ENCODE measurements at places on chromosomes 4 and X. TPM values are rescaled to one million over a fixed set of nuclear protein-coding genes. Genes with fewer than 3 reads are reported as not detected.

DNA sequence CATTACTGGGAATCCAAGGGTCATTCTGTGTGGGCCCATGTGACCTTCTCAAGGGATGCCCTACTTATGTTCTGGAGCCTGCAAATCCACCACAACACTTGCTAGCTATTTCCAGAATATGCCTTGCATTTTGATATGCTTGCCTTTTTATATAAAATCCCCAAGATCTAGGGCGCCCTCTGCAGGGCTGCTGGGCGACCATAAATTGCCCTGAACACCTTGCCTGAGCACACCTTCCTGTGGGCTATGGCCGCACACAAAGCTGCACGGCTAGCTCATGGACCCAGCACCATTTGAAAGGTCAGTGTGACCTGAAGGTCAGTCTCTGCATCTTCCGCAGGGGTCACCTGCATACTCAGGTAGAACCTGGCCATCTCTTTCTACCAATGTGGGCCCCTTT is 311.7 kb downstream of the NLGN4X start:
- no peak overlapping the region for H3K27ac ChIP-seq
- H3K4me1 ChIP-seq: no peaks in the 10 kb centered on the region
- H3K4me3 ChIP-seq: no peak overlapping the region
- H3K36me3 ChIP-seq: no peaks in the 10 kb centered on the region

DNA sequence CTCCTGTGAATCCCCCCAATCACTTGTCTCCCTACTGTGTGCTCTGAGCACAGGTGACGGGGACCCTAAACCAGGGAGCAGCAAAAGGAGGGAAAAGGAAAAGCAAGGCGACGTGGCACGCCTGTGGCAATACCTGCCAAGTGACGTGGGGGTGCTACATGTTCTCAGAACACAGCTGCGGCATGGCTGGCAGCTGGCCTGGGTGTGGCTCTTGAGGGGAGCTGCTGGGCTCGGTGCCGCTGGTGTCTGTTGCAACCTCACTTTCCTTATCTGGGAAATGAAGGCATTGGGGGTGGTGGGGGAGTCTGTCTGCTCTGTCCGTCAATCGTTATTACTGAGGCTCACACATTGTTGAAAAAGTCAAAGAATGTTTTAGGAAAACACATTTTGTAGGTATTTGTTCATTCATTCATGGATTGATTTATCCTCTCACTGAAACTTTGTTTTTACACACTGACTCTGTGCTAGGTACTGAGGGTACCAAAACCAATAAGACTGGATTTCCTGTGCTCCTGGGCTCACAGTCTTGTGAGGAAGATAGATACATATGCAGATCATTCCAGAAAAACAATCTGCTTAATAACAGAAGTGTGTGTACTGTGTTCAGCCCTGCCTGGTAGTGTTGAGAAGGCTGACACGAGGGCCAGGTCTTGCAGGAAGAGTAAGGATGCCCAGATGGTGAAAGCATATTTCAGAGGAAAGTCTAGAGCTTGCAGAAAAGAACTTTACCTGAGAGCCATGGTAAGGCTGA is 217.6 kb downstream of the PTTG2 start:
- DNase-seq: peak; percentile 61
- no peaks in the 10 kb centered on the region for H3K36me3 ChIP-seq
- H3K27ac ChIP-seq: peak overlapping the region; percentile 76

GRCh38 chr4:93529692-93530372 is 298.7 kb upstream of the ATOH1 start:
- no peaks in the 10 kb centered on the region for H3K36me3 ChIP-seq
- H3K27ac ChIP-seq: no peak overlapping the region
- H3K27me3 ChIP-seq: no peaks in the 10 kb centered on the region
- no peaks in the 10 kb centered on the region for H3K4me1 ChIP-seq
- no peak for DNase-seq

DNA sequence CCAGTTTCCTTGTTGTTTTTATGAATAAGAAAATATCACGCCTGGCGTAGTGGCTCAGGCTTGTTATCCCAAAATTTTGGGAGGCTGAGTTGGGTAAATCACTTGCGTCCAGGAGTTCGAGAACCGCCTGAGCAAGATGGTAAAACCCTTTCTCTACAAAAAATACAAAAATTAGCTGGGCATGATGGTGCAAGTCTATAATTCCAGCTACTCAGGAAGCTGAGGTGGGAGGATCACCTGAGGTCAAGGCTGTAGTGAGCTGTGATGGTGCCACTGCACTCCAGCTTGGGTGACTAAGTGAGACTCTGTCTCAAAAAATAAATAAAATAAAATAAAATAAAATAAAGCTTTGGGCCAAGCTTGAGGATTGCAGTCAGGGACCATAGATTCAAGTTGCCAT is 827.2 kb downstream of the FSTL5 start:
- H3K36me3 ChIP-seq: no peaks in the 10 kb centered on the region
- no peak for DNase-seq
- H3K4me3 ChIP-seq: no peak overlapping the region
- H3K27ac ChIP-seq: no peak overlapping the region
- no peaks in the 10 kb centered on the region for H3K4me1 ChIP-seq

DNA sequence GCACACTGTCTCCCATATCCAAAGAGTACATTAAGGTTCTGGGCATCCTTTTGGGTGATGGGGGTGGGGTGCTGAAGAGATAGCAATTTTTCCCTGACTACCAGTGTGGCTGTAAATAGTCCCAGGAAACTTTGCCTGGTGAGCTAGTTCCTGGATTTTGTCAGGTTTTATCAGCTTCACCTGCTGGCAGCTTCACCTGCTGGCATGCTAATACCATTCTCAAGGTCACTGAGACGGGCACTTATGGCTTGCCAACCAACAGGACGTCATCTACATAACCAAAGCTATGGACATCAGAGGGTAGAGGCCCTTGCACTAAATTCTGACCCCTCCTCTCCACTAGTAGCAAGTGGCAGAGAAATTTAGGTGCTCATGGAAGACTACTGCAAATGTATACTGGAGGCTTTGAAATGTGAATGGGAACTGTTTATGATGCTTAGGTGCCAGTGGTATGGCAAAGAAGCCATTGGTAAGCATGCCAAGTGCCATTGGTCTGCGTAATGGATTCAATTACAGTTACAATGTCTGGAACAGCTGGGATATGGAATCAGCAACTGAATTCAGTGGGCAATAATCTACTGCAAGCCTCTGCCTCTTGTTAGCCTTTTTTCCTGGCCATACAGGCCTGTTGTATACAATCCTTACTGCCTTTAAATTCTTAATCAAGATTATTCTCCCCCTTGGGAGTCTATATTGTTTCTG is 71.6 kb upstream of the SH3RF1 start:
- H3K4me1 ChIP-seq: no peaks in the 10 kb centered on the region
- H3K36me3 ChIP-seq: no peaks in the 10 kb centered on the region
- no peaks in the 10 kb centered on the region for H3K27me3 ChIP-seq
- no peak overlapping the region for H3K27ac ChIP-seq

DNA sequence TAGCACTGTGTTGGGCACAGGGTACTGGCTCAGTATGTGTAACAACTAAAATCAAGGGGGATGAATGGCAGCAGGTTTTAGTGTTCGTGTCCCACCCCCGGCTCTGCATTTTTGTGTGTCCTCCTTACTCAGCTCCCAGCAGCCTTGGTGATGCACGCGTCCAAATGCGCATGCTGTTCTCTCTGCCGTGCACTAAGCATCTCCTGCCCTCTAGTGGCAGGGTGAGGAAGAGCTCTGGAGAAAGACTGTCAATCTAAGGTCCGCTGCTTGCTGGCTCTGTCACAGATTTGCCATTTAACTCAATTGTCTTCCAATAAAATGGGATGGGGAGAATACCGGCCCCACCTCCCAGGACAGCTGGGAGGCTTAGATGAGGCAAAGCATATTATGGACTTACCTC is 61.4 kb downstream of the WFS1 start:
- DNase-seq: peak; percentile 53
- H3K36me3 ChIP-seq: no peaks in the 10 kb centered on the region
- no peak overlapping the region for H3K27ac ChIP-seq
- peaks cover 17% of the 10 kb centered on the region for H3K27me3 ChIP-seq
- H3K4me1 ChIP-seq: no peaks in the 10 kb centered on the region
- H3K4me3 ChIP-seq: no peak overlapping the region

DNA sequence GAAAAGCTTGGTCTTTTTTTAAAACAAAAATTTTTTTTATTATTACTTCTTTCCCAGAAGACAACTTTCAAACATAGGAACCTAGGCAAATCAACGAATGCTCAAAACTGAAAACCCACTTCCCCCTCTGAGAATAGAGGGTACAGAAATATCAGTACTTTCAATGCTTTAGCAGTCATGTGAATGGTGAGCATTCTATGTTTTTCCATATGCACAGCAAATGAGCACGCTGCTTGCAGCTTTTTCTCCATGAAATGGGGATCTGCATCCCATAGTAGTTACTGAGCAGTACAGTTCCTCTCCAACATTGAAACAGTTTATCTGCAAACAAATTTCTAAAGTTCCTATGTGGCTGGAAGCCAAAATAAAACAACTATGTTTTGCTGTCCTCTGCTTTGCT is 108.4 kb upstream of the BMP2K start:
- peaks cover 13% of the 10 kb centered on the region for H3K4me1 ChIP-seq
- H3K36me3 ChIP-seq: no peaks in the 10 kb centered on the region
- no peak overlapping the region for H3K27ac ChIP-seq
- H3K27me3 ChIP-seq: no peaks in the 10 kb centered on the region
- DNase-seq: no peak
- no peak overlapping the region for H3K4me3 ChIP-seq

GRCh38 chr4:114267976-114268375 is 288.5 kb upstream of the ARSJ start:
- DNase-seq: no peak
- no peak overlapping the region for H3K27ac ChIP-seq
- H3K4me3 ChIP-seq: no peak overlapping the region
- H3K27me3 ChIP-seq: no peaks in the 10 kb centered on the region
- no peaks in the 10 kb centered on the region for H3K36me3 ChIP-seq

DNA sequence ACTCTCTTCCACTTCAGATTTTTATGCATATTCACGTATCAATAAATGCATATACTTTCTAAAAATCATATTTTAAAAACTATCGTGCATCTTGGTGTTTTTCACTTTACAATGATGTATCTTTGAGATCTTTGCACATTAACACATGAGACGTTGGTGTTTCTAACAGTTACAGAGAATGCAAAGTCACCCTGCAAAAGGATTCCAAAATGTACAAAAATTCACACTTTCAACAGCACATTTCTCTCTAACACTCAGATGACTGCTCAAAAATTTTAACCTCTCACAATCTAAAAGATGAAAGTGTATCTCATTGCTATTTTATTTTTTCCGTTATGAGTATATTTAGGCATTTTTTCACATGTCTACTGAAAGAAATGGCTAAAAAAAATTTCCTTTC is 38.9 kb downstream of the ELOVL6 start:
- peaks cover 13% of the 10 kb centered on the region for H3K4me1 ChIP-seq
- peaks cover 17% of the 10 kb centered on the region for H3K36me3 ChIP-seq
- no peaks in the 10 kb centered on the region for H3K27me3 ChIP-seq

GRCh38 chrX:74291577-74291963 is 12.4 kb upstream of the ZCCHC13 start:
- H3K27me3 ChIP-seq: no peaks in the 10 kb centered on the region
- DNase-seq: no peak
- H3K36me3 ChIP-seq: peaks cover 3% of the 10 kb centered on the region
- H3K4me1 ChIP-seq: peaks cover 17% of the 10 kb centered on the region
- H3K4me3 ChIP-seq: peak overlapping the region; percentile 89

GRCh38 chr4:170049766-170050165 is 23.6 kb upstream of the MFAP3L start:
- H3K27ac ChIP-seq: no peak overlapping the region
- no peak overlapping the region for H3K4me3 ChIP-seq
- H3K27me3 ChIP-seq: peaks cover 2% of the 10 kb centered on the region

DNA sequence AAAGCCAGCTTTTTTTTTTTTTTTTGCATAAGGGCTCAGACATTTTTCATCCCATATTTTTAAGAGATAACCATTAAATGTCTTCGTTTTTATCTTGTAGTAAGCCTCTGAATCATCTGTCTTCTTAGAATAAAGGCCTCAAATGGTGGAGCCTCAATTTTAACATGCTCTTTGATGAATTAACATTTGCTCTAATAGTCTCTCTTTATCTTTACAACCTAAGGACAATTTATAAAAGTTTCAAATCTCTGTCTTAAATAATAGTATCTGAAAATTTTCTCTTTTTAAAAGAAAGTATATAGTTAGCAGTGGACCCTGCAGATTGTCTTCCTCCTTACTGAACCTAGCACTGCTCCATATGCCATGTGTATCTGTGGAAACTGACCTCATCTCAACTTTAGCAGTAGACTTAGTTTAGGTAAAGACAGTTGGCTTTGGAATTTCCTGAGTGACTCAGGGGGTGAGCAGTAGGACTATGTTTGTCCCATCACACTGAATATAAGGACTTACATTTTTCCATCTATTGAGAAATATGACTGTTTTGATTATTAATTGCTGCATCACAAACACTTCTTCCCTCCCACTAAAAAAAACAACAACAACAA is 1658.0 kb downstream of the STIM2 start:
- no peak overlapping the region for H3K4me3 ChIP-seq
- H3K36me3 ChIP-seq: no peaks in the 10 kb centered on the region
- no peaks in the 10 kb centered on the region for H3K4me1 ChIP-seq
- no peaks in the 10 kb centered on the region for H3K27me3 ChIP-seq

GRCh38 chr4:155724731-155725130 is 34.1 kb upstream of the GUCY1B1 start:
- no peak for DNase-seq
- no peaks in the 10 kb centered on the region for H3K4me1 ChIP-seq
- no peaks in the 10 kb centered on the region for H3K36me3 ChIP-seq
- no peak overlapping the region for H3K4me3 ChIP-seq
- H3K27ac ChIP-seq: no peak overlapping the region
- peaks cover 4% of the 10 kb centered on the region for H3K27me3 ChIP-seq

DNA sequence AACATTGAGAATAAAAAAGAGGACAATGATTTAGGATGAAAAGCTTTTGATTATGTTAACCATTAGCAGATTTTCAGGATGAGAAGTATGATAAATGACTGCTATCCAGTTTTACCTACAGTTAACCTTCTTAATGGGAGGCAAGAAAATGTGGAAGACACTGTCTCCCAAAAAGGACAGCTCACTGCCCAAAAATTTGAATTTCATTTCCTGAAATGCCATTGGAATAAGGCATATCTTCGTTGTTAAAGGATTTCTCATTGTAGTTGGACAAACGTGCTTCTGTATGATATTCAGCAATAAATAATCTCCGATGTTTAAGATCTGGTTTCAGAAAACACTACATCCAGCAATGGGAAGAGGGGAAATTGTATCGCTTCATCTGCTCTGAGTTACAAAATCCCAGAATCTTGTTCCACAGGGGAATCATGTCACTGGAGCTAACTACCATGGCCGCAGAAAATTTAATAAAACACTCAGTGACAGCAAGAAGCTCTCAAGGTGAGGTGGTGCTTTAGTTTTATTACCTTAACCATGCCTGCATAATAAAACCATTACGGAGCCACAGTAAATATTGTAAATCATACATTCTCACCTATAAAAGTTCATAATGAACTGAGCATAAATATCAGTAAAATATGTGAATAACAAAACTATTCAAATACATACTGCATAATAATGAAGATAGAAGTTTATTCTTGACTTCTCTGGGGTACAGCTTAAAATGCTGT is 552.3 kb downstream of the PCDH7 start:
- no peak overlapping the region for H3K27ac ChIP-seq
- H3K4me1 ChIP-seq: no peaks in the 10 kb centered on the region
- DNase-seq: no peak
- no peaks in the 10 kb centered on the region for H3K36me3 ChIP-seq
- H3K27me3 ChIP-seq: no peaks in the 10 kb centered on the region

The CLCN5 gene
- total RNA-seq: 2.6 TPM

The XG gene
- not detected for total RNA-seq

The GK2 gene
- total RNA-seq: not detected

The TMEM156 gene
- total RNA-seq: 15.4 TPM
